ENCODE measurements at places on chromosomes 11 and 22. TPM values are rescaled to one million over a fixed set of nuclear protein-coding genes. Genes with fewer than 3 reads are reported as not detected.

DNA sequence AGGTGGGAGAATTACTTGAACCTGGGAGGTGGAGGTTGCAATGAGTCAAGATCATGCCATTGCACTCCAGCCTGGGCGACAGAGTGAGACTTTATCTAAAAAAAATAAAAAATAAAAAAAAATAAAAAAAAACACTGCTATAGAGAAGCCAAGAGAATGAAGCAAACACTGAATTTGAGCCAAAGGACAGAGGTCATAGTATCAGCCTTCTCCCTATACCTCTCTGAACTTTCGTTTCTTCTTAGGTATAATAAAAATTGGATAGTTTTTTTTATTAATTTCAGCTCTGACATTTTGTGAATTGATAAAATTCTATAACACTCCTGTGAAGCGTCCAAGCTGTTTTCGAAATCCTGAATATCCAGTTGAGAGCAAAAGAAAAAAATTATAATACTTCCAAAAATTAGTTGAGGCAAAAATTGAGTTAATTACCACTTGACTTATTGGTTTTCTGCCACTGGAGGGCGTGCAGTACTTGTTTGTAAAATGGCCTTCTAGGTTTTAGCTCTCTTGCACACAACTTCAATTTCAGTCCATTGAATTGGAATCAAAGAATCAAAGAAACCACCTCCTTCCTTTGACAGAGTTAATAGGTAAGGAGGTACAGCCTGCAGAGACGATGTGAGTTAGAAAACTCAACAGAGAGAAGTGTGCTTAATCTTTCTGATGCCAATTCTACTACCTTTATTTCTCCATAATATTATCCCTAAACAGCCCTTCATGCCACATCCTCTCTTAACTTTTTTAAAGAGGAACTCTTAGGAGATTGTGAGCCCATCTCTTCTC is 143.2 kb downstream of the BBOX1 start:
- peak; percentile 20 for DNase-seq

GRCh38 chr22:24485608-24486007 is 9.5 kb upstream of the UPB1 start:
- peak; percentile 41 for DNase-seq

DNA sequence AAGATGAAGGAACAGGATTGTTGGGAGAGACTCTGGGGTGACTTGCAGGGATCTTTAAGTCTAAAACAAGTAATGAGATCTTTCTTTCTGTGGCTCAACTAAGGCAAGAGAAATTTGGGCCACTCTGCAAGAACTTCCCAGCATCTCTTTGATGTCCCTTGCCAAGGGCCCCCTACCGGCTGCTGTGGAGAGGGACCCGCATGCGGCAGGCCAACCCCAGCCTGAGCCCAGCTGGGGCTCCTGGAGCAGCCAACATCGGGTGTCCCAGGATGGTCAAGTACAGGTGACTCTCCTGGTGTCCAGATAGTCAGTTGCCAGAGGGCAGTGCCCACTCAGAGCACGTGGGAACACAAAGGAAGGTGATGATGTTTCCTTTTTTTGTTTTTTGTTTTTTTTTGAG is 363.2 kb downstream of the TBC1D22A start:
- peak; percentile 8 for DNase-seq

GRCh38 chr22:37626144-37626543 is 13.3 kb upstream of the SH3BP1 start:
- DNase-seq, result no peak

- no peak for DNase-seq
Observed at GRCh38 chr11:130631119-130631518, 182.7 kb downstream of the ADAMTS15 start.

- no peak for DNase-seq
Observed at GRCh38 chr11:119772641-119773415, 43.8 kb upstream of the NECTIN1 start.

DNA sequence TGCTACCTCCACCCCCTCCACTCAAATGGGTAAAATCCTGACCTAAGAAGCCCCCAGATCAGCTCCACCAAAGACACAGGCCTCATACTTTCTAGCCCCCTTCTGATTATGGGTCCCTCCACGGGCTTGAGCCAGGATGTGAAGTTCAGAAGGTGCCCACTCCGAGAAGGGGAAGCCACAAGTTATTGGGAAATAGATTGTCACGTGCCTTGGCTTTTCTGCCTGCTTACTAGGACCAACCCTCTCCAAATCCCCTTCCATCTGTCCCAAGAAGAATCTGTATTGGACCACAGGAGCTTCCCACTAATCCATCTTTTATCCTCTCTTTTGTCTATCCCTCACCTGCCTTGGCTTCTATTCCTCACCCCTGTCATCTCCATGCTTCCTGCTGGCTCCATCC is 3.0 kb upstream of the NRGN start:
- DNase-seq, result no peak

C22orf31 gene
- not detected for total RNA-seq

INPP5J gene
- total RNA-seq, result not detected

UNC93B1 gene
- 19.0 TPM for total RNA-seq

Data from CD4-positive, CD25-positive, alpha-beta regulatory T cell (primary cell).